H4 (cell line): ENCODE measurements at places on chromosomes 11 and 22.
A peak's percentile ranks its signal among the peaks of the same experiment; 100 is the strongest.

- no peak for DNase-seq
These were observed 864.3 kb downstream of the TBC1D22A start for GRCh38 chr22:47626428-47627390.

DNA sequence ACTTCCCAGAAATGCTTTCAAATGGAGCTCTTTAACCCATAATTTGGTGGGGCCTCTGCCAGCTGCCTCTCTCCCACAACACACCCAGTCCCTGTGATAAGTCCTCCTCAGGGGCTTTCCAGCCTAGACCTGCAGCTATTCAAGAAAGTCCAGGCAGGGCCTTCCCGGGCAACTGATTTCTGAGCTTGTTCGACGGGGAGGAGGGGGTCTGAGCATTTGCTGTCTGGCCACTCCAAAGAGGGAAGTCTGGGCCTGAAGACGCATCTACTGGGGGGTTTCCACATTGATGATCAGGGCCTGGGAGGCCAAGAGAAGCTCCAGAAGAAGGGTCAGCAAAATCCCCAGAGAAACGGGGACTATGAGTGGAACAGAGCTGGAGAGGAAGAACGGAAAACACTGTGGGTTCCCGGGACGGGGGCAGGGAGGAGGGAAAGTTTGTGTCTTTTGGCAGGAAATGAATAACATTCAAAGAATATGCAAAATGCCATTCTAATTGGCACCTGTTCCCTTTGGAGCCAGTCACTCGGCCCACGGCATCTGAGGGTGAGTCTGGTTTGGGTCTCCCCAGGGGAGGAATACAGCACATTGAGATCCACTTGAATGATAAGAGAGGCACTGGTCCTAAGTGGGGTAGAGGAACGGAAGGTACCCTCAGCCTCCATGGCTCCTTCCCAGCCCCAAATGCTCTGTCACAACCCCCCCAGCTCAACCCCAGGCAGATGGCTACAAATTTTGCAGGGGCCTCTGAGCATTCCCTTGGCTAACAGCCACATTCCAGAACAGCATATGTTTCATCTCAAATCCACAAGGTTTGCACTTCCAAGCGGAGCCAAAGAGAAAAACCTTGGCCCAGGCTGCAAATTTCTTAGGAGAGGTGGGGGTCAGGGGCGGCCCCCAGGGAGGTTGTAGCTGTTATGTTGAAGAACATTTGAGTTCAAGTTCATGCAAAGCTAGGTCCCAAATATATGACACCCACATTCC, 72.0 kb downstream of the RPUSD4 start:
- no peak for DNase-seq

GRCh38 chr22:31085493-31085824, 4.3 kb downstream of the SMTN start:
- DNase-seq: no peak

DNA sequence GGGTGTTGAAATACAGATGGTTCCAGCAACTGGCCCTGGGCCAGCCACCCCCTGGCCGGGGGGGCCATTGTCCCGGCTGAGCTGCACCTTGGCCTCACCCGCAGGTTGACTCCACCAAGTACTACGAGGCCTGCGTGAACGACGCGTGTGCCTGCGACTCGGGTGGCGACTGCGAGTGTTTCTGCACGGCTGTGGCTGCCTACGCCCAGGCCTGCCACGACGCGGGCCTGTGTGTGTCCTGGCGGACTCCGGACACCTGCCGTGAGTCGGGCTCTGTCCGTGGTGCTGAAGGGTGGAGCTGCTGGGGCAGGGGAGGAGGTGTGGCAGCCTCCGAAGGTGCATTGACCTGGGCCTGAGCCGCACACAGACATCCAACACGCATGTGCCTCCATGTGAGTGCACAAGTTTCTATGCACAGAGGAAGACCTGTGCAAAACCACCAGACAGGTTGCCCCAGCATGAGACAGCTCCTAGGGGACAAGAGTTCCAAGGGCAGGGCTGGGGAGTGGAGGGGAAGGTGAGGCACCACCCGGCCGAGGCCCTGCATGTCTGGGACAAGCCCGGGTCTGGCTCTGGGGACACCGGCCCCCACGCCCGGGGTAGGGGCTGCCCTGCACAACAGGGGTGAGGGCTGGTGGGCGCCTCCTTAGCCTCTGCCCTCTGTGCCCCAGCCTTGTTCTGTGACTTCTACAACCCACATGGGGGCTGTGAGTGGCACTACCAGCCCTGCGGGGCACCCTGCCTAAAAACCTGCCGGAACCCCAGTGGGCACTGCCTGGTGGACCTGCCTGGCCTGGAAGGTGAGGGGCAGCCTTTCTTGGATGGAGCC, 16.1 kb downstream of the MUC5B start:
- DNase-seq: no peak

GRCh38 chr11:9774591-9775397, 110.9 kb downstream of the SWAP70 start:
- DNase-seq: no peak

GRCh38 chr11:78414321-78415051, 3.1 kb downstream of the GAB2 start:
- DNase-seq: no peak

- DNase-seq: no peak
These were observed 35.3 kb downstream of the LDHAL6A start for GRCh38 chr11:18490736-18491485.

DNA sequence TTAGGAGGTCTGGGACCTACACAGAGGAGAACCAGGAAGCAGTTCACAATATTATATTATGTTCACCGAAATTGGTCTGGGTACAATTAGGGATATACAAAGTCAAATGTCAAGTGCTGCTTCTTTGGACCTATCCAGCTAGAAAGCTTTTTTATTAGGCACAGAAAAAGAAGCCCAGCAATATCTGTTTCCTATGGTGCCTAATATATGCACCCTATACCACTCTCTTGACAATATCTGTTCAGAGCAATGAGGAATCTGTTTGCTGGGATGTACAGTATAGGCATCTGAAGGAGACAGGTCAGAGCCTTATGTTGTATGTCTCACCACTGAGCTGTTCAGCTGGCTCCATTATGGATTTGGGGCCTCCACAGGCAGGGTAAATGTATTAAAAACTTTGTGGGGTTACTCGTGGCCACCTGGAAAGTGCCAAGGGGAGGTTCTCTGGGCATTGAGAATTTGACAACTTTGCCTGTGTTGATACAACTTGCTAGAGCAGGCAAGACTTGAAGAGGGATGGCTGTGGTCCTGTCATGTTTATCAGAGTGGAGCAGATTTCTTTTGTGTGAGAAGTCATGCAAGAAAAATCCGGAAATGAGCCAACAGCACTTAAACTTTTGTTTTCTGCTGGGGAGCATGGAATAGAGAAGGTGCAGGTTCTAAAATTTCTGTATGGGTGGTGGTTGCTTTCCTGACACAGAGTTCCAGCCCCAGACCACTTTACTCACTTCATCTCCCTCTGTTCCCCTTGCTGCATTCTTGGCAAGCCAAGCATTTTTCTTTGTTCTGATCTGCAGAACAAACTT, 10.1 kb downstream of the STIM1 start:
- peak; percentile 56 for DNase-seq

DNA sequence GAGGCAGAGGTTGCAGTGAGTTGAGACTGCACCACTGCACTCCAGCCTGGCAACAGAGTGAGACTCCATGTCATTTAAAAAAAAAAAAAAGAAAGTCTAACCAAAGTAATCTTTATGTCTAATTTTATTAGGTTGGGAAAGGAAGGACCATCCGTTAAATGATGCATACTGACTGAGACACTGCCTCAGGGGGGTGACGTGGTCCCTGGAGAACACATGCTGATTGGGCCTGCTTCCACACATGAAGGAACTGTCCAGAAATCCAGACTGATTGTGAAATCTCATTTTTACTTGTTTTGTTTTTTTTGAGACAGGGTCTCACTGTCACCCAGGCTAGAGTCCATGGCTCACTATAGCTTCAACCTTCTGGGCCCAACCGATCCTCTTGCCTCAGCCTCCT, 5.5 kb downstream of the SF3A1 start:
- no peak for DNase-seq

DNA sequence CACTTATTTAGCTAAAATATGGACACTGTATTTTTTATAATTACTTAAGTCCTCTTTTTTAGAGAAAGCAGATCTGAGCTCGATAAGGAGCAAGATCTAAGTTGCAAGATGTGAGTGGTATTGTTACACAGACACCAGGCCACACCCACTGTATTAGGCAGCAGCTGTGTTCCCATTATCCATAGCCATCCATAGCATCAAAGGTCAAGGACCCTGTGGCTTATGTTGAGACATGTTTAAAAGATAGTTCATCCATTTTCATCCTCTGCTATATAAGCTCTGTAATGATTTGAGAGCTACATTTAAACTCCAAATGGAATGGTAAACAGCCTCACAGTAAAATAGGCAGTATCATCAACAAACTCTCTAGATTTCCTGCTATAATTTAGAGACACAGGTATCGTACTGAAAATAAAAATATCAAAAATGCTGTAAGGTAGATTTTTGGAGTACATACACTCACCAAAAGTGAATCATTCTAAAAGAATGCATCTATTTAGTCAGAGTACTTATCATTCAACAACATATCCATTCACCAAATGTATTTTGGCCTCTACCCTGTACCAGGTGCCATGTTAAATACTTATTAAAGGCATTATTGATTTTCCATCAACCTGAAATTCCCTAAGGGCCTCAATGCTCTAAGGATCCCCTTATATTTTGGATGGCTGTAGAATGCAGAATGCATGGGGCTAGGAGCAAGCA, 574.0 kb downstream of the LRRC4C start:
- DNase-seq: no peak

DNA sequence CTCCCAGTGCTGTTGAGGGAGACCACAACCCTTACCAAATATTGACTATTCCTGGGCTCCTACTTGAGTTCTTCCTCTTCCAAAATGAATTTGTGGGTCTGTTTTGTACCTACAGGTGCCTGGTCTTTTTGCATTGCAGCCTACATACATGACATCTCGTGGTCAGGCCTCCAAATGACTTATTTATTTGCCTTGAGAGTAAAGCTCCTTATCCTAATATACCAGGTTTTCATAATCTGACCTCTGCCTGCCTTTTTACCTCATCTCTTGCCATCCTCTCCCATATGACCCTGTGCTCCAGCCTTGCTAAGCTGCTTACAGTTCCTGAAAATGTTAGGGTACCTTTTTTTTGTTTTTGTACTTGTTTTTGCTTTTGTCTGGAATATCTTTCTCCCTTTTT, 130.4 kb downstream of the UVRAG start:
- no peak for DNase-seq

GRCh38 chr11:122979103-122979814, 2.4 kb downstream of the BSX start:
- no peak for DNase-seq

DNA sequence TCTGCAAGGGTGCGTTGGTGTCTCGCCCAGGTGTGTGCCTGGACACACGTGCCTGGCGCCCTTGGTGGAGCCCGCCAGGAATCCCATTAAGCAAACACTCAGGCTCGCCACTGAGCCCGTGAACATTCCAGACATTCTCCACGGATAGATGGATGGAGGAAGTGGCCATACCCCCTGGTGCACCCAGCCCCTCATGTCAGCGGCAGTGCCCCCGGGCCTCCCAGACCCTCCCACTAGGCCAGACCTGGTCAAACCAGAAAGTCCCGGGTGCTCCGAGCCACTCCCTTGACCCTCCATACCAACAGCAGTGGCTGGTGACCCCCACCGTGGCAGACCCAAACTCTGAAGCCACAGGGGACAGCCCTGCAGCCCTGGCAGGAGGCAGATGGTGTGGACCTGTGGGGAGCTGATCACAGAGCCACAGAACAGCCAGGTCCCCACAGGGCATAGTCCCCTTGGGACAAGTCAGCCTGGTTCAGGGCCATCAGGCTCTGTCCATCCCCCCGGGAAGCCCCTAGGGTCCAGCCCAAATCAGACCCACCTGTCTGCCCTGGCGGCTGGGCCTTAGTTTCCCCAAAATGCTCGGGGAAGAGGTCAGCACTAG, 1.9 kb downstream of the EPS8L2 start:
- no peak for DNase-seq

DNA sequence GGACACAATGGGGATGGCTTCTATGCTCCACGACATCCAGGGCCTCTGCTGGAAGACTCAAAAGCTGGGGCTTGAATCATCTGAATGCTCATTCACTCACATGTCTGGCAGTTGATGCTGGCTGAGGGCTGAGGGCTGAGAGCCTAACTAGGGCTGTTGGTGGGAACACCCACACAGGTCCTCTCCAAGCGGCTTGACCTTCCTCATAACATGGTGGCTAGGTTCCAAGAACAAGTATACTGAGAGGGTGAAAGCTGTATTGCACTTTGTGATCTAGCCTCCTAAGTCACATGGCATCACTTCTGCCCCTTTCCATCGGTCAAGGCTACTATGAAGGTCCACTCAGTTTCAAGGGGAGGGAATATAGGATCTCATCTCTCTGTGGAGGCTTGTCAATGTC, 7.5 kb downstream of the TMEM151A start:
- DNase-seq: no peak

GRCh38 chr11:10107497-10107896, 186.5 kb downstream of the SBF2 start:
- DNase-seq: no peak

DNA sequence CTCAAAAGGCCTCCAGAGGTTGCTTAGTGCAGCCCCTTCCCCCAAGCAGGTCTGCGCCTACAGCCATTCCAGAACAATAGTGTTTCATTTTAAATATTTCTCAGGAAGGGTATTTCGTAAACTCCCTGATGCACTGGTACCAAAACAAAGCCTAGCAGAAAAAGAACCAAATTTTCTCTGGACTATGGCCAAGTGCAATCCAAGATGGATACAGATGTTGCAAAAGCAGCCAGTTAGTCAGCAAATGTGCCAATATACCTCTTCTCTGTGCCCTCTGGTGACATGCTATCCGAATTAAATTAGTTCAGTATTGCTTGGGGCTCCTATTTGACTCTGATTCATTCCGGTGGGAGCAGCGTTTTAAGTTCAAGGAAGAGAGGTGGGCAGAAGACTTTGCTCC, 247.8 kb downstream of the NTM start:
- DNase-seq: peak; percentile 20

GRCh38 chr11:22703040-22703439, 36.6 kb downstream of the GAS2 start:
- peak; percentile 98 for DNase-seq

DNA sequence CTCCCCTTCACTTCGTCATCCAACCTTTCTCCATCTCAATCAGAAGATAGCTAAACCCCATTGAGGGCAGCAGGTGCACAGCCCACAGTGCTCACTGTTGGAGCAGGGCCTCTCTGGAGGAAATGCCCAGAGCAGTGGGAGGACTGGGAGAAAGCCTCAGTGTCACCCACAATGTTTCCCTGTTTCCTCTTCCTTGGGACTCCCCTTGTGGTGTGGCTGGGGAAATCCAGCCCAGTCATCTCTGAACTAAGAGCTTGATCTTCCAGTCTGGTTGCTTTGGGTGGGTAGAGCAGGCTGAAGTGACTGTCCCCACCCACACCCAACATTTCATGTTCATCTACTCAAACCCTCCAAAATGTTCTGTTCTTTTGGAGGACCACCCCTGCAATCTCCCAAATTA, 29.8 kb upstream of the EED start:
- DNase-seq: no peak

DNA sequence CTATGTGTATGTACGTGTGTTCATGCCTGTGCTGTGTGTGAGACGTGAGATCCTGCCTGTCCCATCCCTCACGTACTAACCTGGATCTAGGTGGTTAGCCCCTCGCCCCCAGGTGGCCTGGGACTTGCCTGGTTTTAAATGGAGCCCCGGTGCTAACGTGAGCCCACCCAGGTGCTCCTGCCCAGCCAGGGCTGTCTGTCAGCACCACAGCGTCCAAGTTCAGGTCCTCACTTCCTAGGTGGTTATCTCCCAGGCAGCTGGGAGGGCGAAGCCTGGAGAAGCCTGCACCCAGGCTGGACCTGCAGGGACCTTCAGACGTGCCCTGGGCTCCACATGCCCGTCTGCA, 86.0 kb downstream of the KCNQ1 start:
- no peak for DNase-seq

- DNase-seq: no peak
These were observed 66.9 kb downstream of the SCN3B start for GRCh38 chr11:123587559-123587958.

- no peak for DNase-seq
These were observed 347.9 kb upstream of the NCAM1 start for GRCh38 chr11:112613051-112613972.
